Smooth muscle cell of the coronary artery (primary cell): ENCODE measurements at places on chromosomes 2 and 18. TPM values are rescaled to one million over a fixed set of nuclear protein-coding genes. Genes with fewer than 3 reads are reported as not detected.

Gene CCDC141
- under 0.01 and 0.15 TPM in 2 replicates for total RNA-seq

Gene ITGA6
- 2.8 and 8.9 TPM in 2 replicates for total RNA-seq

Gene PSMA8
- total RNA-seq, result not detected in 2 replicates

Gene PROKR1
- not detected in 2 replicates for total RNA-seq

Gene KLHL14
- total RNA-seq, result not detected in 2 replicates

Gene NTSR2
- total RNA-seq, result not detected in 2 replicates

Gene TFPI
- total RNA-seq, result 80.2 and 87.4 TPM in 2 replicates
